ENCODE measurements at places on chromosomes 4 and X.

GRCh38 chrX:140733766-140734342 is 24.3 kb downstream of the LINC00632 start:
- peak; percentile 64 for DNase-seq

DNA sequence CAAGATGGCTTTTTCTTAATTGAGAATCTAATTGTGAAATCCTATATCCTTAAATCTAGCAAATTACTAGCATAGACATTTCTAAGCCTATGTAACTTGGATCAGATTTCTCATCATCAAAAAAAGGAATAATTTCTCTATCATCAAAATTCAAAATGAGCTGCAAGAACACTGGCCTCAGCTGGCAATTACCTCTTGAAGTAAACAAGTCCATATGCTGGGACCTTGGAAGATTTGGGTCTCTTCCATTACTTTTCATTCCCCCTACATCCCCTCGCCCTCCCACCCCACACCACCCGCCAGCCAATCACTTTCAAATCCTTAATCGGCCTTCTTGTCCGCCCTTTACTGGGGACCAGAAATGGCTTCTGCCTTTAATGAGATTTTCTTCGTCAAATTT is 23.3 kb upstream of the MBTPS2 start:
- no peak for DNase-seq

GRCh38 chr4:120842031-120842430 is 80.5 kb downstream of the PRDM5 start:
- no peak for DNase-seq

DNA sequence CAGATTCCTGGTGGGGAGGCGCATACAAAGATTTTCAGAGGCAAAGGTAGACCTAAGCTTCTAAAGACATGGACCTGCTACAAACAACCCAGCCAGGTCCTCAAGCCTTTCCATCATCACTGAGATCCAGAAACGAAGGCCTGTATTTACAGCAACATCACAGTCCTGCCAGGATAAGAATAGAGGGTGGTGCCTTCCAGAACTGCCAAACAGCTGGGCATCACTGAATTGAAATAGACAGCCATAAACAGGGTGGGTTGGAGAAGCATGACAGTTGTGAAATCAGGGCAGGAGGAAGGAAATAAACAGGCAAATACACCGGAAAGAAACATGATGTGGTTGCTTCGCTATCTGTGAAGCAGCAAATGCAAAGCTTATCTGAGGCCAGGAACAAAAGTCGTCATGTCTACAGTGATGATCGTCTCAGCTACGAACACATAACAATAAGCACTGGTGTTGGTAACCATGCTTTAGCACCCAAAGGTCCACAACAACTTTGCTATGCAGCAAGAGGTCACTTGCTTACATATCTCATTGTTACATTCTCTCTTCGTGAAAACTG is 6.7 kb upstream of the TMEM154 start:
- no peak for DNase-seq

DNA sequence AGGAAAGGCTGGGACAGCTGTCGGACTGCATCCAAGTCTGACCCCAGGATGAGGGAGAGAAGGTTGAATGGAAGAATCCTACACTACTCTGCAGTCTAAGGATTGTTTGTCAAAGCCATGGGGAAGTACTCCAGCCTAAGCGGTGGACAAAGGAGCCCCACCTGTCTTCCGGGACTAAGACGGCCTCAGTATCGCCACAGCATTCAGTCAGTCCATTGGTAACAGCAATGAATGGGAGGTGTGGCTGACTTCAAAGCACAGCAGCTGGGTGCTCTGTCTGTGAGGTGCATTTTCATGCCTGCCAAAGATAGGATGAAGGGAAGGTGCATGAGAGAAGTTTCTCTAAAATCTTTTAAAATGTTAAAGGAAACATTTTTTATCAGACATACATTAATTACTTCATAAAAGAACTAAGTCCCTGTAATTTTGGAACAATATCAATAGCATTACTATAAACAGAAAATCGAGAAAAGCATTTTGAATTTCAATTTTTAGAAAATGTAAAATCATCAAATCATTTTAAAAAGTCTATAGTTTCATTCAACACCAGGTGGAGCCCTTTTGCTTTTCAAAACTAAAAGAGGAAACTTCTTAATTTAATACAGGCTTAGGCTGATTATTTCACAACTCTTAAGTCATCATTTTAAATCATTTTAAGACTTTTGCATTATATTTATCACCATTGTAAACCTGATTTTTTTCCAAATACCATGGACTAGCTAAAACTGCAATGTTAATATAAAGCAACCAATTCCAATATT is 27.6 kb upstream of the INTU start:
- DNase-seq, result peak; percentile 63

All from ELR (cell line).